Esophagus squamous epithelium (tissue), 5 donors: ENCODE measurements at places on chromosomes 5 and 9.

GRCh38 chr9:112869041-112869529 is 21.6 kb downstream of the SLC46A2 start:
- DNase-seq = no peak

GRCh38 chr5:144156767-144157171 is 13.7 kb downstream of the YIPF5 start:
- no peak for DNase-seq

- DNase-seq = no peak
These were observed 57.3 kb upstream of the PJA2 start for GRCh38 chr5:109467058-109467457.

- DNase-seq = no peak
These were observed 502.8 kb downstream of the NTRK2 start for GRCh38 chr9:85172001-85172978.

DNA sequence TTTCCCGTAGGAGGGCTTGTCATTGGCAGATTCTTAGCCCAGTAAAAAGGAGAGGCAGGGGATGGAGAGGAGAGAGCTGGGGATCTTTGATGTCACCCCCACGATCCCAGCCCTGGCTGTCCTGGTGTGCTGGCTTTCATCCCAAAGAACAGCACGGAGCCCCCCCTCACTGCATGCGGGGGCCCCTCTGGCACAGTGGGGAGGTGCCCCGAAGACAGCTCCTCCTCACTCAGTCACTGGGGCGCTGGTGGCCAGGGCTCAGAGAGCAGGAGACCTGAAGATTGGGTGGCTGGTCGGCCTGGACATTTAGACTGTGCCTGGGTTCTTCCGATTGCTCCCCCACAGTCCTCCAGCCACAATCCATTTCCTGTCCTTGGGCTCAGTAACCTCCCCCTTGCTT is 207.5 kb downstream of the MELK start:
- no peak for DNase-seq

- no peak for DNase-seq
These were observed 83.8 kb downstream of the TLE4 start for GRCh38 chr9:79655551-79655950.

DNA sequence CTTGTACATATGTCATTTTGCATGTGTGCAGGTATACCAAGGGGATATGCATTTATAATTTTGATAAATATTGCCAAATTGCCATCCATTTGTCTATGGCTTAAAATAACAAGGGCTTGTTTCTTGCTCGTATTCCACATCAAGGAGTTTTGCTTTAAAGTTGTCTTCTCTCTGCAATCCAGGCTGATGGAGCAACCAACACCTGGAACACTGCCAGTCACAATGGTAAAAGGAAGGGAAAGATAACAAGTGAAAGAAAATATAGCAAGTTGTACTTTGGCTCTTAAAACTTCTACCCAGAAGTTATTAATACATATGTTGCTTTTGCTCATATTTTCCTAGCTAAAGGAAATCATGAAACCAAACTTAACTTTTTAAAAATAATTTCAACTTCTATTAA is 156.9 kb downstream of the UNC13B start:
- DNase-seq = no peak

- DNase-seq = no peak
These were observed 84.9 kb upstream of the CTSL start for GRCh38 chr9:87641067-87641466.

DNA sequence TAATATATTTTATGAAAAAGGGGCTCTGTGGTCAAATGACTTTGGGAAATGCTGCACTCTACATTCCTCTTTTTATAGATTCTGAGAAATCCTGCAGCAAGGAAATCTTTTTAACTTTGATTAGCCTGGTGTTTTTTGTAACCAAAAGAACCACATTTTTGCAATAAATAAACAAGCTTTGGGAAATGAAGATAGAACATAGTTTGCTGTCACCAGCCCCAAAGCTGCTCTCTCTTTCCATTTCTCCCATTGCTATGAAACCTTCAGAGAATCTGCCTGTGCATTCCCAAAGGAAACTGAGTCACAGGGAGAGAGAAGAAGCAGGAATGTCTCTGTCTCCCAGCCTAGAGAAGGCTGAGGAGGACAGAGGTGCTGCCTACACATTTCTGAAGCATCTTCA is 59.0 kb downstream of the COL15A1 start:
- no peak for DNase-seq

- no peak for DNase-seq
These were observed 70.0 kb downstream of the SECISBP2 start for GRCh38 chr9:89388084-89388867.

DNA sequence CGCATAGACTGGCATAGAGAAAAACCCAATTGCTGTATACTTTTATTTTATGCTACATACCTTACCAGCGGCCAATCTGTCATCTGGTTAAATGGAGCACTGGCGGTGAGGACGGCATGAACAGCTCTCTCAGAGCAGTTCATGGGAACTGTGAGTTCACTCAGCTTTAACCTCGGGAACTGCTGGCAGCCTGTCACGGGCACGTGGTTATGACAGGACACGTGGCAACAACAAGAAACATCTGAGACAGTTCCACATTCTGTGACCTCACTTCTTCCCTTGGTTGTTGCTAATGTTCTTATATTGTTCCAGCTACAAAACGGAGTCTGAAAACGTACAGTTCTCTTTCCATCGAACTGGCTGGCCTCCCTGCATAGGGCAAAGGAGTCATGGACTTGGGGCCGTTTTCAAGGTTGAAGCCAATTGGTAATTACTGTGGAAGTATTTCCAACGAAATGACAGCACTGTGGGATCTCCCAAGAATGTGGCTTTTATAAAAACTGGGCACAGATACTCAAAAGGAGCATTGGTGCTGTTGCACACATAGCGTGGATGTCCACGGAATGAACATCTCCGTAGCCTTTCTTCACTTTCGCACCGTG is 246.3 kb upstream of the DAP start:
- DNase-seq = no peak

- DNase-seq = no peak
These were observed 33.7 kb downstream of the GLDC start for GRCh38 chr9:6611865-6612264.

DNA sequence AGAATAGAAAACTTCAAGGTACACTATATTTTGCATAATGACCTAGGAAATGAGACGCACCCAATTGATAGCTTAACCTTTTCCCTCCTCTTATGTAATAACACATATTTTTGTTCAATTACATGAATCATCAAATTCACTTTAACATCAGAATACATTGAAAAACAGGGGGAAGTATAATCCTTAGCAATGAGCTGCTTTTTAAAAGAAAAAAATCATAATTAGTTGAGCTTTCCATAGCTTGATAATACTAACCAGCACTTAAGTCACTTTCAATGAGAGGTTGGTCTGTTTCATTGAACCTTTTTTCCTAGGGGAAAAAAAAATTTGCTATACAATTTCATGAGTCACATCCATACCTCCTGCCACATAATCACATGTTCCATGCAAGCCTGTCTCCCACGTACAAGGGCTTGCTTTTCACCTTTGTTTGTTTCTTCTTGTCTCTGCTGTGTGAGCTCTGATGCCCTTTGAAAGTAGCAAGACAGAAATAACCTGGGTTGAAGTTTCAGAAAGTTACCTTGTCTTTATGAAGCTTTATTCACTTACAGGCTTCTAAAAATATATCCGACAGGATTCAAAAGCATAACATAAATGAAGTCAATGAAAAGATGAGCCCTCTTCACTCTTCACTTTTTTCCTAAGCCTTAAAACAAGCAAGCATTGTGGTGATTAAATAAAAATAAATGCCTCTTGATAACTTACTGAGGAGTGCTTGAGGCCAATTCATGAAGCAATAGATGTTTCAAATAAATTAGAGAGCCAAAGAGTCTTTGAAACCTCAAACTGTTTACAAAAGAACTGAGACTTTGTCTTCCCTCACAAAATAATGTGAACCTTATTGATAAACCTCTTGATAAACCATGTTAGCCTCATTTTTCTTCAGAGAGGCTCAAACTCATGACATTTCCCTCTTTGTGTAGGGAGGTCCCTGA is 108.5 kb downstream of the FEM1C start:
- DNase-seq = no peak

GRCh38 chr5:57358796-57359592 is 123.6 kb downstream of the ACTBL2 start:
- no peak for DNase-seq

DNA sequence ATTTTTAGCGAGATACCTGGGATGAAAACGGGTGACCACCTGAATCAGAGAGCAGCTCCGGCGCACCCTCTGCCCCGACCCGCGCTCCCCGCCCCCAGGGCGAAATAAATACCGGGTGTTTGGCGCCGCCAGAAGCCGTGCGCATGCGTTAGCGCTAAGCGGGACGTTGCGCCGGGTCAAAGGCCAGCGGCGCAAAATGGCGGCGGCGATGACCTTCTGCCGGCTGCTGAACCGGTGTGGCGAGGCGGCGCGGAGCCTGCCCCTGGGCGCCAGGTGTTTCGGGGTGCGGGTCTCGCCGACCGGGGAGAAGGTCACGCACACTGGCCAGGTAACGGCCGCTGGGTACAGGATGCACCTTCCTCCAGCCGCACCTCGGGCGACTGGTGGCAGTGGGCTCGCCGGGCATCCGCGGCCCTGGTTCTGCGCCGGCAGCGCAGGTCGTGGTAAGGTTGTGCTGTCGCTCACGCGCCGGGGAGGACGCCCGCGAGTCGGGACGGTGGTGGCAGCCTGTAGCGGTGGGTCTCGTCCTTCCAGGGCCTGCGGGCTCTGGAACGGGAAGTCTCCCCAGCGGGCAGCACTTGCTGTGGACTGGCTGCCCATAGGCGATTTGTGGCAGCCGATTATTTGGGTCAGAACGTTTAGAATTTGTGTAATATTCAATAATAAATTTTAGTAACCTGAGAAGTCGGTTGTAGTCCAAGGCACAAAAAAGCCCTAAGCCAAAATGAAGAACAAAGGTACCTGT is at the start of gene NDUFS6:
Gene NDUFS6 (plus strand): TSS at position 186 of the 745 bp plus-strand sequence. CDS start 11 bp downstream, at position 197.
- DNase-seq = peak; percentile 28

- no peak for DNase-seq
These were observed 37.3 kb downstream of the CAPSL start for GRCh38 chr5:35900972-35901695.
